Fibroblast of skin of left biceps (primary cell): ENCODE measurements at places on chromosomes 4 and X.

GRCh38 chr4:184897895-184898294 lies 72.1 kb upstream of the ACSL1 start:
- DNase-seq: no peak

- DNase-seq: no peak
Observed at GRCh38 chrX:97200454-97200853, 316.7 kb downstream of the RPA4 start.

DNA sequence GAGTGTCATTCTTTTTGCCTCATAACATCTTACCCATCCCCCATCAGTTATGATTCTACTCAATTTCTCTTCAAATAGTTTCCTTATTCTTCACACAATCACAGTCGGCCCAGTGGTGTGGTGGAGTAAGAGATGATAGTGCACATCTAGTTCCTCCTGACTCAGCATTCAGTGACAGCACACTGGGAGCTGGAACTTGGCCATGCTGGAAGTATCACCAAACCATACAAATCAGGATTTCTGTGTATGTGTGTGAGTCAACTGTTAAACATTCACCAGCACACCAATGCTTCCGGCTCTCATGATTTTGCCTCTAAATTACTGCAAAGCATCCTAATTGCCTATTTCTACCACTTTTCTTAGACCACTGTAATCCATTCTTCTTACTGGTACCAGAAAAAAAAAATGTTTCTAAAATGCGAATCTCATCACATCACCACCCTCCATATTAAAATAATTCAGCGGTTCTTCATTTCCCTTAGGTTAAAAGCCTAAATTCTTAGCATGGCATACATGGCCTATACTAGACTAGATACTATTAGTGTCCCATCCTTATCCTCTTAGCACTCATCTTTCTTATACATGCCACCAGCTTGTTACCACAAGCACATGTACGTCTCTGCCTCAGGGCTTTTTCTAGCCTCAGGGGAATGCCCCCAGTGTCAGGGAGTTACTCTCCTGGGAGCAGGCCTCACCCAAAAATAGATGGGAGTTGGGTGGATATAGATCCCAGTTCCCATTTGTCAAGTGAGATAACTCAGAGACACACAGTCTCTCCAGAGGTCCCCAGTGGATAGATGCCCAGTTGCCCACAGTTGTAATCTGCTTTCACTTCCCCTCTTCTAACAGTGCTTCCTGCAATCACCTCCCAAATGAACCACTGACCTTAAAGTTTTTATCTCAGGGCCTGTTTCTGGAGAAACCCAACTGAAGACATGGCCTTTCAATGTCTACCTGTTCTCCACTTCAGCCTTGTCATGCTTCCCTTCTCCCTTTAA lies 49.2 kb upstream of the DDX53 start:
- peak; percentile 81 for DNase-seq

- DNase-seq: no peak
Observed at GRCh38 chrX:26586570-26586969, 370.6 kb downstream of the MAGEB5 start.

- no peak for DNase-seq
Observed at GRCh38 chr4:139584784-139585183, 28.8 kb upstream of the SETD7 start.

DNA sequence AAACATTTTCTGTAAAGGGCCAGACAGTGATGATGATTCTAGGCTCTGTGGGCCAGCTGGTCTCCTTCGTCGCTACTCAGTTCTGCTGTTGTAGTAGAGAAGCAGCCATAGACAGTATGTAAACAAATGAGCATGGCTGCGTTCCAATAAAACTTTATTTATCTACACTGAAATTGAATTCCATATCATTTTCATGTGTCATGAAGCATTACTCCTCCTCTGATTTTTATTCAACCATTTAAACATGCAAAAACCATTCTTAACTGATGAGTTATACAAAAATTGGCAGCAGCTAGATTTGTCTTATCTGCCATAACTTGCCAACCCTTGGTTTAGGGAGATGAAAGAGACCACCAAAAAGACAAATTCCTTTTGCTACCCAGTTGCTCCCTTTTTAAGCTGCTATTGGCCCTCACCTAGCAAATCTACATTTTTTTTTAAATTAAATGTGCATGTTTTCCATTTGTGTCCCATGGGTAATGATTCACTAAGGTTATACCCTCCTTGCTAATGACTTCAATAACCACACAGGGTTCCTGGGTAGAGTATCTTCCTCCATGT lies 309.9 kb downstream of the DHX15 start:
- DNase-seq: peak; percentile 64

GRCh38 chrX:1165535-1166196 lies 46.8 kb downstream of the CRLF2 start:
- DNase-seq: no peak

GRCh38 chrX:72100051-72100755 lies 31.5 kb downstream of the RTL5 start:
- DNase-seq: no peak

- DNase-seq: no peak
Observed at GRCh38 chr4:115213716-115214115, 100.3 kb upstream of the NDST4 start.

DNA sequence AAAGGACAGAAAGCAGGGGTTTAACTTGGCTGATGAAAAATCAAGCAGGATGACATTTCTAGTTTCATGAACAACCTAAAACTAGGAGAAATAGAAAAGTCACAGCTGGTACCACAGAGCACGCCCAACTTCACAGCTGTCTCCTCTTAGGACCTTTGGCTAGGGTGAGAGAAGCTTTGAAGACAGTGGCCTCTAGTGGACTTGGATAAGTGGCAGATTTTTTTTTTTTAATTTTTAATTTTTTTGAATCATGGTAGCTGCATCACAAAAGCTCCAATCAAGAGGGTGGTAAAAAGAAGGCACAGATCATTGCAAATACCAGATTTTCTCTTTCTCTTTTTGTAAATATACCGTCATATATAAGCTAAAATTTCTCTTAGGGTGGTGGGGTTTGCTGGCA lies 20.2 kb upstream of the MAP3K15 start:
- no peak for DNase-seq
